ENCODE measurements at places on chromosomes 2 and 18.

DNA sequence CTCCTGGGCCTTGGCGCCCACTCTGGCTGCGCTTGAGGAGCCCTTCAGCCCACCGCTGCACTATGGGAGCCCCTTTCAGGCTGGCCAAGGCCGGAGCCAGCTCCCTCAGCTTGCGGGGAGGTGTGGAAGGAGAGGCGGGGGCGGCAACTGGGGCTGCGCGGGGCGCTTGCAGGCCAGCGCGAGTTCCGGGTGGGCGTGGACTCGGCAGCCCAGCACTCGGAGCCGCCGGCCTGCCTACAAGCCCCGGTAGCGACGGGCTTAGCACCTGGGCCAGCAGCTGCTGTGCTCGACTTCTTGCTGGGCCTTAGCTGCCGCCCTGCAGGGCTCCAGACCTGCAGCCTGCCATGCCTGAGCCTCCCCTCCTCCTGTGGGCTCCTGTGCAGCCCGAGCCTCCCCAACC is 141.5 kb upstream of the SLC39A10 start:
- no peak for DNase-seq

GRCh38 chr2:1898461-1899395 is 154.4 kb upstream of the PXDN start:
- DNase-seq: no peak

GRCh38 chr2:135685361-135685760 is 56.3 kb upstream of the UBXN4 start:
- DNase-seq: no peak

DNA sequence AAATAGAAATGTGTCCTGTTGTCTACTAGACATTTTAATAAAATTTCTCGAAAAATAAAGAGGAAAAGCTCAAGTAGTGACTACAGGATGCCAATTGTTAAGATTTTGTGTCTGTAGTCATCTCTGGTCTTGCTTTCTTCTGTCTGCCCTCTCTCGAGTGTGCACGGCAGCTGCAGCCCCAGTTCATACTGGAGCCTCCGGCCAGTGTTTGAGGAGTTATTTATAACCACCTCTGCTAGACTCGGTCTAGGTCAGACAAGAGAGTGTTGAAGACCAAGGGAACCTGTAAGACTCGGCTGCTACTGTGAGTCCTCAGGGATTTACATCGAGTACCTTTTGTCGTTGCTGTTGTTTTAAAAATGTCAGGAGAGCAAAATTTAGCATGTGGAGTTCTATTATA is 810.1 kb upstream of the POU3F3 start:
- DNase-seq: no peak

GRCh38 chr2:223786236-223786635 is 51.1 kb downstream of the AP1S3 start:
- DNase-seq: no peak

DNA sequence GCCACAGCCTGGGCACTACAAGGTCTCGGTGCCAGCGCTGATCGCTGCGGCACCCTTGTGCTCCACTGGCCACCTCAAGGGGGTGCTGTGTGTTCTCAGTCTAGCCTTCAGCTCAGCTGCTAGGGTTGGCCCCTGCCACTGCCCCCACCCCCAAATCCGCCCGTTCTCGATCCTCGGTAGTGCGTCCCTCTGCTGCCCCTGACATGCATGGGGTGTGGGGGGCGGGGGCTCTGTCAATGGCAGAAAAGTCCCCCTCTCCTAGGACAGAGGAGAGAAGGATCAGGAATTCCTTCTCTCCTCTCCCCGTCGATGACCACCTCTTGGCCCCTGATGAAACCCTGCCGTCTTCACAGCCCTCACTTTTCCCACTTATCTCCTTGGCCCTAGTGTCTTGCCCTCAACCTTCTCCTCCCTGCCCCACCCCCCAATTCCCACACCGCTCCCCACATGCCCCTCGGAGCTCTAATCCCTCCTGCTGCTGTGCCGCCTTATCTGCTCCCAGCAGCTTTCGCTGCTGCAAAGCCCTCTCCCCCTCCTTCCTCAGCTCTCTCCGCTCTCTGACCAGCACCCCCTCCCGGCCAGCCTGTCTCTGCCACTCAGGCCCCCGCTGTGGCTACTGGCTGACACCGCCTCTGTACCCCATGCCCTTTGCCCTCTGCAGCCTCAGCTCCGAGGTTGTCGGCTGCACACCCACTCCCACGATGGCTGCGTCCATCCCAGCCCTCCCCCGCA is 4.3 kb upstream of the ASIC4 start:
- DNase-seq: peak; percentile 30

DNA sequence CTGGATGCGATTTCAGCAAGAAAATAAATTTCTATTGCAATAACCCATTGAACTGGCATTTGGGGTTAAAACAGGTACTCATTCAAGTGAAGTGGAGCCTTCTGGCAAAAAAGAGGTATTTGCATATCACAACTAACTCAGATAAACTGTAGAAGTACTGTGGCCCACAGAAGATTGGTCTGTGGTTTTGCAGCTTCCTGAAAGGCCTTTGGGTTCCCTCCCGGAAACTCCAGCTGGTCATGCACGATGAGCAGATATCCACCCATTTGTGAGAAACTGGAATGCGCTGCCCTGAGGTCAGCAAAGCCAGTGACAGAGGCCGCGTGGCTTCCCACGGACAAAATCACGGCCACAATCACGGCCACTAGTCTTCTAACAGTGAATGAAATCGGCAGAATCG is 106.3 kb downstream of the EPHA4 start:
- peak; percentile 38 for DNase-seq

DNA sequence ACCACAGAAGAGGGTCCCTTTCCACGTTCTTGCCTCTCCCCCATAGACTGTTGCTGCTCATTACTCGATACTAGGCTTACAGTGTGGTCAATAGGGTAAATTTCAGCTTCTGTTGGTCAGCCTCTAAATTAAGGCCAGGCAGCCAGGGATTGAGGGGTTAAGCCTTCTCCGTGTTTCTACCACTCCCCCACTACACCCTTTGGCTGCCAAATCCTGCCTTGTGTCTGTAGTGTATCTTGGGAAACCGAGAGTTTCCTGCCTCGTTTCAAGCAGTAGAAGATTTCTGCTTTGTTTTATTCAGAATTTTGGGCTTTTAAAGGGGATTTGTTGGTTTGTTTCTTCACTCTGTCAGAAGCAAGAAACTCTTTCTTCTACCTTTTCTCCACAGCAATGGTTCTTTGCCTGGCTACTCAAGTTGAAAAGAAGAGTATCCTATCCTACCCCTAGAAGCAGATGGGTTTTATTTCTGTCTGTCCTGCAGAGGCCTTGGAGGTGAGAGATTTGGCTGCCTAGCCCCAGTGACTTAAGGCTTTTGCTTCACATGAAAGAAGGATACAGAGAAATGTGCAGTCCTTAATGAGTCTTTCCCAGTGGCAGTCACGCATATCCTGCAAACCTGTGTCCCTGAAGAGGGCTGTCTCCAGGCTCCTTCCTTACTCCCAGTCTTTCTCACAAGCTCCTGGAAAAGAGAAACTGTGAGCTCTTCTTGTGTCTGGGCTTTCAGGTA is 261.5 kb upstream of the TANK start:
- DNase-seq: no peak
